ENCODE measurements at places on chromosomes 12 and 14.
A peak's percentile ranks its signal among the peaks of the same experiment; 100 is the strongest.

GRCh38 chr12:12704593-12705230, 8.7 kb upstream of the GPR19 start:
- DNase-seq, result peak; percentile 68

DNA sequence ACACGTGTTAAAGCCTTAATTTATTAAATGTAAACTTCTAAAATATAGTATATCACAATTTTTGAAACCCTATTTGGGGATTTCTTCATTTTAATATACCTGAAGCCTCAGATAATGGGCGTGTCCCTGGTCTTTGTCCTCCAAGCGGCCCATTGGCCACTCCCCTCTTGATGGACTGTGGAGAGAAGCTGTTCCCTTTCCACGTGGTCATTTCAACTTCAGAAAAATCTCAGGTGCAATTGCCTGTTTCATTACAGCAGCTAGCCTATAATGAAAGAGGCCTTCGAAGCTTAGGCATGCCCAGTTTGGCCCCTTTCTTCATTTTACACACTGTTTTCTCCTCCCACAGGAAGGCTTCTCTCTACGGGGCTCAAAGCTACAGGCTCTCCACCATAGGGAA, 131.4 kb upstream of the ARHGAP5 start:
- DNase-seq, result no peak

- DNase-seq, result no peak
These were observed 2.6 kb downstream of the IRAK3 start for GRCh38 chr12:66191547-66192126.

GRCh38 chr12:22100958-22101748, 55.1 kb downstream of the CMAS start:
- DNase-seq, result peak; percentile 71

DNA sequence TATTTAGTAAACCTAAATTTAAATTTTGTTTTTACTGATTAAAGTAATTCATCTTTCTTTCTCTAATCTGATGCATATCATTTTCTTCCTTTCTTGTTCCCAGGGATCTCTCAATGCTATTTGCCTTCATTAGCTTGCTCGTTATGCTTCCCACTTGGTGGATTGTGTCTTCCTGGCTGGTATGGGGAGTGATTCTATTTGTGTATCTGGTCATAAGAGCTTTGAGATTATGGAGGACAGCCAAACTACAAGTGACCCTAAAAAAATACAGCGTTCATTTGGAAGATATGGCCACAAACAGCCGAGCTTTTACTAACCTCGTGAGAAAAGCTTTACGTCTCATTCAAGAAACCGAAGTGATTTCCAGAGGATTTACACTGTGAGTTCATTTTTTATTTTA, 48.6 kb downstream of the VEZT start:
- no peak for DNase-seq

DNA sequence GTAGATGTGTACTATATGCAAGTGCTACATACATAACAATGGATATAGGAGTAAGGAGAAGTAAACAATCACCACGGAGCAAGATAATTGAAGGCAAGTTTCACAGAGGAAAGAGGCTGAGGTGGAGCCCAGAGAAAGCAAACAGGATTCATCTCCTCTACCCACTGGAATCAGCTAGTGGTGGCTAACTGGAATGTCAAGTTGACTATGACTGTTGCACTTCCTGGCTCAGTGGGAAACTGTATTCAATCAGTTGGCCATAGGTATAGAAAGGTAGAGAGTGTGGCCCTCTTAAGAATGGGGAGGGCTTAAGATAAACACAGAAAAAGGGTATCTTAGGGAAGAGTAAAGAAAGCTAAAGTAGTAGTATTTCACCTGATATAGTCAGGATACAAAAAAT, 62.4 kb downstream of the MAP4K5 start:
- no peak for DNase-seq

DNA sequence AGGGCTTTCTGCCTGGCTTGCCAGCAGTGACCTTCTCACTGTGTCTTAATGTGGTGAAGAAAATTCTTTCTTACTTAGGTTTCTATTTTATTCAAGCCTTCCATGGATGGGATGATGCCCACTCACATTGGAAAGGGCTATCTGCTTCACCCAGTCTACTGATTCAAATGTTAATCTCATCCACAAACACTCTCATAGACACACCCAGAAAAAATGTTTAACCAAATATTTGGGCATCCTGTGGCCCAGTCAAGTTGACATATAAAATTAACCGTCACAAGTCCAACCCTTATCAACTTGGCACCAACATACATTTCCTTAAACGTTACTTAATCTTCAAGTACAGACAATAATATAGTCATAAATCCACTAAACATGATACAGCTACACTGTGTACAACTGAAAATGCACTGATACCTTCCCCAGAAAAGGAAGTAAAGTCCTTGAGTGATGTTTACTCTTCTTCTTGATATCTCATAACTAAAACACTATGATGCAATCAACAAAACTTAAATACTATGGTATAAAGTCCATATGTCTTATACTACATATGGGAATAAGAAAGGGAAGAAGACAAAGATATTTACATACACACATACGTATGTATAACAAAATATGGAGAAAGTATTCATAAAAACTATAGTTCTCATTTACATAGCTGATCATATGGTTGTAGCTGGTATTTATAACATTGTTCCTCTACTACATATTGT, 394.7 kb upstream of the NOVA1 start:
- no peak for DNase-seq

DNA sequence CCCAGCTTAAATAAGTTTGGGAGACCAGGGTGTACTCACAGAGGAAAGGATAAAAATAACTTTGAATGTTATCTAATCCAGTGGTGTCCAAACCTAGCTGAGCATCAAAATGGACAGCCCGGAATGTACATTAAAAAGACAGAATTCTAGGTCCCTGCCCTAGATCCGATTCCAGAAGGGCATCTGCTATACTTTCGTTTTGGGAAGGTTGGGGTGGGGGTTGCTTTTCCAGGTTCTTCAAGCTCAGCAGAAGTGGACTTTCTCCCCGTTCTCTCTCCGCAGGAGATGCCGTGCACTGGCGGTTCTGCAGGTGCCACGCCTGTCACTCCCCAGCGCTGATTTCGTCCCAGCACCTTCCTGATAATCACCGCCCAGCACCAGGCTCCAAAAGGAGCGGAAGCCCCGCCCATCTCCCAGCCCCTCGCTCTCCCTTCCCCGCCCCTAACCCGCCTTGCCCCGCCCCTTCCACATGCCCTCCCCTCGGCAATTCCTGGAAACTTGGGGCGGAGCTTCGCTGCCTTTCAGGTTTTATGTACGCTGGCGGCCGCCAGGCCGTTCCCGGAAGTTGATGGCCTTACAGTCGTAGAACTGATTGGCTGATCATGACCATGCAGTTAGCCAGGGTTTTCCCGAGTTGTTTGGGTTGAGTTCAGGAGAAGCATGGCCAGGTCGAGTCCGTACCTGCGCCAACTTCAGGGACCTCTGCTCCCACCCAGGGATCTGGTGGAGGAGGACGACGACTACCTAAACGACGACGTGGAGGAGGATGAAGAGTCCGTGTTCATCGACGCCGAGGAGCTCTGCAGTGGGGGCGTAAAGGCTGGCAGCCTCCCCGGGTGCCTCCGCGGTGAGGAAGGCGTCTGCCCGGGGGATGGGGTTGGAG, at the start of gene HELB:
Gene HELB (plus strand): TSS at position 550 of the 883 bp plus-strand sequence. CDS start 111 bp downstream, at position 661.
- DNase-seq, result peak; percentile 97

- DNase-seq, result no peak
These were observed 15.8 kb downstream of the NID2 start for GRCh38 chr14:52053044-52053443.

DNA sequence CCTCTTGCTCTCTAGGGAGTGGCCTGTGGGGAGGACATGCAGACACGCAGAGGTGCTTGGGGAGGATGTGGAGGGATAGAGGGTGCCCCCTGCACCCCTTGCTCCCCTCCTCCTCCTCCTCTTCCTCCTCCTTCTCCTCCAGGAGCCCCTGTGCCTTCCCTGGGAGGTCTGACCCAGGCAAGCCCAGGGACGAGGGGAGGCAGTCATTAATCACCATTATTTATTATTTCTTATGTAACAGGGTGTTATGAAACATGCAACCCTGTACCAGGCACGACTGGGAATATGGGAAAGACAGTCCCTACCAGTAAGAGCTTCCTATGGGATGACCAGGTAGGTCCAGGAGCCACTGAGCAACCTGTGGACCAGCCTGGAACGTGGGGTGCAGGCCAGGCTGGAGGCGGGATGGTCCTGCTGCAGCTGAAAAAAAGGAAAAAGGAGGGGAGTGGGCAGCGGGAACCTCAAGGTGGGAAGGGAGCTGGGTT, 22.5 kb upstream of the PGF start:
- DNase-seq, result no peak

DNA sequence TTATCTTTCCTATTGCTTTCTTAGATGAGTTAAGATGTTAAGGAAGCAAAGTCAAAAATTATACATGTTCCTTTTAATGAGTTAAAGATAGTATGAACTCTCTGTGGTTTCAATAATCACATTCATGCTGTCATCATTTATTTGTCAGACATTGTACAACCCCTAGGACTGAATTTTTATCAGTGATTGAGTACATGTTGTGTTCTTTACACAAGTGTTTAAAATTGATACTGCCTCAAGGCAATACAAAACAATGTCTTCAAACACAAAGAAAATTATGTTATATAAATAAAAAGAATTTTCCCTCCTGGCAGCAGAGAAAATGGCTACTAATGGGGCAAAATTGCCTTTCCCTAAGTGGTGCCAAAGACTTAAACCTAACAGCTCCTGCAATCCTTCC, 34.6 kb upstream of the KCNJ8 start:
- DNase-seq, result no peak

DNA sequence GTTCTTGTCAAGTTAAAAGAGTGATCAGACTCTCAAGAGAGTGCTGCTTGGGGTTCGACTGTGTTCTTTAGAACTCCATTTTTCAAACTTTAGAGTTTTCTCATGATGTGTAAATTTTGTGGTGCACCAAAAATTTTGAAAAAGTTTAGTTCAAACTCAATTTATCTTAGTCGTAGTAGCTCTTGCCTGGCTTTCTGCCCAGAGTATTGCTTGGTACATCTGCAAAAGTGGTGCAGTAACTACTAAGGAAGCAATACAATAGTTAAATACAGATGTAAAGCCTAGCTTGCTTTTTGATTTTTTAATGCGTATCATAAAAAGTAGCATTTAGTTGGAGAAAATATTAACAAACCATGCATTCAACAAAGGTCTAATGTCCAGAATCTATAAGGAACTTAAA, 9.5 kb upstream of the CCDC91 start:
- no peak for DNase-seq

DNA sequence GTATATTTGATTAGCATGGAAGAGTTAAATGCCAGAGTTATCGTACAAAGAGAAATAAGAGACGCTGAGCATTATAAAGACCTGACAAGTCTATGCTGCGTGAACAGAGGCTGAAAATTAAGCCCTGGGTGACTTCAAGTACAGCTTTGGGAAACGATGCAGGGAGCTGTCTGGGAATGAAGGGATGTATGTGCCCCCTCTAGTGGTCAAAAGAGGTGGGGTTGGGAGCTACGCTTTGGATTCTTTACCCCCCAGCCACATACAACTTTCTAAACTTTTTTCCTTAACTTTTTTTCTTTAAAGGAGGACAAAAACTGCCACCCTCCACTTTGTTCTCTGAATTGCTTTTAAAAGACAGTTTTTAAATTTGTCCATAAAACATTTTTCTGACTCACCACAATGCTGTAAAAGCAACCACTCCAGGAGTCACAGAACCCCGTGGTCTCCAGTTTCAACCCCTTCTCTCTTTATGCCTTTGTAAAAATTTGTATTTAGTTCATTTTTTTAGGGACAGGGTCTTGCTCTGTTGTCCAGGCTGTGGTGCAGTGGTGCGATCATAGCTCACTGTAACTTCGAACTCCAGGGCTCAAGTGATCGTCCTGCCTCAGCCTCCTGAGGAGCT, 59.4 kb downstream of the ZNF664 start:
- peak; percentile 31 for DNase-seq

DNA sequence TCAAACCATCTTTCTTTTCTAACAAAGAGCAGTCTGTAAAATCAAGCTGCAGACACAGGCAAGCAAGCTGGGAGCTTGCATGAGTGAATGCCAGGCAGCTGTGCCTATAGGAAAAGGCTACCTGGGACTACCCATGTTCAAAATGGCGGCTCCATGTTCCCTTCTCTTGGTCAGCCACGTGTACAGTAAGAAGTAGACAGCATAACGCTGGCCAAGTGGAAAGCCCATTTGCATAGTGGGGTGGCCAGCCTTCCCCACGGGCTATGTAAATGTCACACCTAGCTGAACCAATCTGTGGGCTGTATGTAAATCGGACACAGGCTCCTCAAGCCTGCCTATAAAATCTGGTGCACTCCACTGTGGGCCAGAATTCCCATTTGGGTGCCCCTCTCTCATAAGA, 117.1 kb downstream of the SYT10 start:
- no peak for DNase-seq

- no peak for DNase-seq
These were observed 31.7 kb downstream of the HIF1A start for GRCh38 chr14:61726778-61727658.

DNA sequence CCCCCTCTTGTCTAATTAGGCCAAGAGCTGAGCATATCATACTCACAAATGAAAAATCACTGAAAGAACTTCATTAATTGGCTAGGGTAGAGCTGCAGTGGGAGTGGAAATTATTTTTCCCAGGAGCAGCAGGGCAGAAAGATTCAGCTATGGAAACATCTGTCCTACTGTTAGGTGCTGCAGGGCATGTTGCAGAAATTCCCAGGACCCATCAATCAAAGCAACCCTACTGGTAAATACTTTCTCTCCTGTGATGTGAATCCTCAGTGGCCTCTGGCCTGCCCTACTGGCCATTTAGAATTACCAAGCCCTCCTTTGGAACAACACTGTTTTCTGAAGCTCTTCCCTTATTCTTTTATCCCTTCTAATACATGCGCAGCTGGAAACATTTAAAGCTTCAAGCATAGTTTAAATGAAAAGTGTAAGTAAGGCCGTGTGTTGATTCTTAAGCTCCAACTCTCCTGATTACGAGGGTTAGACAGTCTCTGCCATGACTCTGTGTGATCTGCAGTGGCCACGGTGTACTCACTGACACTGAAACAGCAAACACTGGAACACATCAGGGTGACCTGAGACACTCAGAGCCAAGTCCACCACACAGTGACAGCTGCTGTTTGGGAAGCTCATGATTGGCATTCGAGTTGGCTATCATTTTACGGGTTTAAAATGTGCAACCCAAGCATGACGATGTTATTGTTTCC, 62.6 kb upstream of the TMCC3 start:
- no peak for DNase-seq

GRCh38 chr14:98170575-98170974, 1101.4 kb downstream of the BCL11B start:
- DNase-seq, result no peak
